Stimulated activated CD8-positive, alpha-beta memory T cell treated with anti-CD3 and anti-CD28 coated beads, Interleukin-15, amount 100 ng/mL, for 24 hours (primary cell): ENCODE measurements at places on chromosomes 5 and 9.

GRCh38 chr5:39494534-39494933, 69.8 kb upstream of the DAB2 start:
- no peak for DNase-seq

DNA sequence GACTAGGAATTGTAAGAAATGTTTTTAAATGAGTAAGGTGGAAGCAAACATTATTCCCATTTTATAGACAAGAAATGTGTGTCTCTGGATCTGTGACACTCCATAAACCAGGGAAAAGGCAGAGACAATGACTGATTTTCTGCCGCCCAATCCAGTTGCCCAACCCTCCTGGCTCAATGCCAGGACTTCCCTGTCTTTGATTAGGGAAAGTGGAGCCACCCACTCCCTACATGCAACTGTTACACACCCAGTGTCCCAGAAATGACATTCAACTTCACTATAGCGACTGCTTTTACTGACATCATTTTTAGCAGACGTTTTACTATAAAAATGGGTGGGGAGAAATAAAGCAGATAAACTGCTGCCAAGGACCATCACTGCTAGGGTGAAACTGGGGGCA, 79.7 kb downstream of the THBS4 start:
- DNase-seq: no peak

DNA sequence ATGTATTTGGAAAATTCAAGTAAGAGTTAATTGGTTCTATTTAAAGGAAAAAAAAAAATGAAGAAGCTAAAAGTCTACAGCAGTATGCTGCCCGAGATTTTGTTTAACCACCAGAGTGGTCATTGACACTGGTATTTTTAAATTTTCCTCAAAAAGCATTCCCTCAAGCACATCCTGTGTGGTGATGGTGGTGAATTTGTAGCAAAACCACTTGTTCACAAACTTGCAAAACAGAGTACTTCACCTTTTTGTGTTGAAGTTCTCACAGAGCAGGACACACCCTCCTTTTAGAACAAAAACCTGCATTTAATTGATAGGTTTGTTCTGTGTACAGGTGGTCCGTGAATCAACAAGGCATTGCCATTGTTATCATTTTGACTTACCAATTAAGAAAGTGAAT, 374.2 kb downstream of the EFNA5 start:
- no peak for DNase-seq

- no peak for DNase-seq
Measured at GRCh38 chr9:133856798-133857197, 118.6 kb upstream of the SARDH start.

DNA sequence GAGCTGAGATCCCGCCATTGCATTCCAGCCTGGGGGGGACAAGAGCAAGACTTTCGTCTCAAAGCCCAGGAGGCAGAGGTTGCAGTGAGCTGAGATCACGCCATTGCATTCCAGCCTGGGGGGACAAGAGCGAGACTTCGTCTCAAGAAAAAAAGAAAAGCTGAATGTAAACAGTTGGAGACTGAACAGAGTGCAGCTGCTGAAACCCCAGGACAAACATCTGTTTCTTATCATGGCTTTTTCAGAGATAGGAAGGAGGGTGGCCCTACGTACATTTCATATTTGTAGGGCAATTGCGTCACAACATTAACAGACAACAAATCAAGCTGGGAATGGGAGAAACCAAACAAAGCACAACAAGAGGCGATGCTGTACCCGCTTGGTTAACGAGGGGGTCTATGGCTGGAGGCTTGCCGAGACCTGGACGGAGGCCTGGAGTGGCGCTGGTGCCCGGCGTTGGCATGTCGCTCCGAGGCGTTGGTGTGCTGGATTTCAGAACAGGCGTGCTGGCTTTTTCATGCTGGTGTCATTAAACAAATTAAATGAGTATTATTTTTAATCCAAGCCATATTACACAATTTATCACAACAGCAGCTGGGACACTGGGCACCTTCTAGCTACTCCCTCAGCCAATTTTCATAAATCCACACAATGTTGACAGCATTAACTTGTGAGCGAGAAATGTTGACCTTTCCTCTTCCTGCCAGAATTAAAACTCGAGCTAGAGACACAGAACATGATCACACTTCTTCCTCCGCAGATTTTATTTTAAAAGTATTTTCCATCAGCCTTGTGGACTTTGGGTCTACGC, 76.1 kb downstream of the TLE1 start:
- DNase-seq: no peak

DNA sequence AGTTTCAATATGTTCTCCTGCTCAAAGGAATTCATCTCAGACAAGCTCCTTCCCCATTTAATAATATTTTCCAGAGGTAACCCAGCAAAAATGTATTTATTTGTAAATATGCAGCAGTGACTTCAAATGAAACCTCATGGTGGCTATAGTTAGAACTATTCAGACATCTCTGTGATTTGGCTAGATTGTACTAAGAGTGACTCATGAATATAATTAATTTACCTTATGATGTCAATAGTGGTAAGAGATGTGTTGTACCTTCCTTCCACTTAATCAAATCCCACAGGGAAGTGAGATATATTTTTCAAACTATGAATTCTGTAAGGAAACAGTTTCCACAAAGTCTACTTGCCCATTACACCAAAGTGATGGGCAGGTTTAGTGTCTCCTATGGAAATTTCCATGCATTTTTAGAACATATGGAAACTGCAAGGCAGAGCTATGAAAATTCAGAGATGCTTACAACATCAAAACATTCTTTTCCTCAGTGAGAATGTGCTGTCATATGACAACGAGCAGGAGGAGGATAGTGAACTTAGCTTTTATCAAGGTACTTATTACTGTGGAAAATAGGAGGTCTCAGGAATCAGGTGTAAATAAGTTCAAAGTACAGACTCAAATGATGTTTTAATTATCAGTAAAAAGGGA, 34.0 kb upstream of the SPDL1 start:
- DNase-seq: no peak

GRCh38 chr5:93600409-93601070, 17.5 kb downstream of the NR2F1 start:
- DNase-seq: no peak

DNA sequence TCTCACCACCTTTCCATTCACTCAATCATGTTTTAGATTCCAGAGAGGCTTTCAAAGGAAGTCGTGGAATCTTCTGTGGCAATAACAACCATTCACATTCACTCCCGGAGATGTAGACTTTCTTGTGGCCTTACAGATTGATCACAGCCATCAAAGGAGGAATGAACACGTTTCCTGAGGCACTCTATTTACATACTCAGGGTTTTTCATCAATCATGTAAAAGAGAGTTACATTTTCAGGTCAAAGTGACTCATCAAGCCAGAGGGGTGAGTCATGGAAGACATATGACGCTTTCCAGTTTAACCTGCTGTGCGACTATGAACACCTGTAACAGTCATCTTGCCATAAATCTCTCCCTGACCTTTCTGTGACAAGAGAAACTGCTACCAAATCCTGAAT, 39.3 kb upstream of the RAD23B start:
- no peak for DNase-seq

DNA sequence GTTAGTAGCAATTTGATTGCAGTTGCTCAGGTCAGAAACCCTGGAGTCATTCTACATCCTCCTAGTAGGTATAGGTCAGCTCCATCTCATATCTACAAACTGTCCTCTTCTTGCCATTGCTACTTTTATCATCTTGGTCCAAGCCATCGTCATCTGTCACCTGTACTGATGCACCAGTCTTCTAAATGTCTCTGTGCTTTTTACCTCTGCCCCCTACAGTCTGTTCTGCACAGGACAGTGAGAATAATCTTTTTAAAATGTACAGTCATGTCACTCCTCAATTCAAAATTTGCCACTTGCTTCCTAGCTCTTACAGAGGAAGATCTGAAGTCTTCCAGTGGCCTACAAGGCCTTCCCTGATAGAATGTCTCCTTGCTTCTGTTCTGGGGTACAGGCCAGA, 6.8 kb downstream of the NNT start:
- DNase-seq: no peak

GRCh38 chr5:135433681-135434426, 13.3 kb downstream of the DCANP1 start:
- no peak for DNase-seq

DNA sequence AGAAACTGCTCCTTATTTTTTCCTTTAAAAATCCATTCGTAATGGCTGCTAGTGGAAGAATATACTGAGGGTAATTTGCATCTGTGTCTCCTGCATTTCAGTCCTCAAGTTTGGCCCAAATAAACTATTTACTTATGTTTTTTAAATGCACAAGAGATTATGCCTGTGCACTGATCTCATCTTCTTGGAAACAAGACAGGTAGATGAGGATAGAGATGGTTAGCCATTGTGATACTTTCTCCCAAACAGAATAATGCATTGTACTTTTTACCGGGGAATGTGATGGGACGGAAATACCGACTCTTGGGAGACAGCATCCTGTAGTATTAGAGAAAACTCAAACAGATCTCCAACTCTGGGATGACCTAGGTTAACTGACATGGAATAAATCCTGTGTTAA, 72.5 kb upstream of the DAB2 start:
- no peak for DNase-seq

GRCh38 chr5:75824323-75824722, 107.1 kb upstream of the POC5 start:
- DNase-seq: no peak

DNA sequence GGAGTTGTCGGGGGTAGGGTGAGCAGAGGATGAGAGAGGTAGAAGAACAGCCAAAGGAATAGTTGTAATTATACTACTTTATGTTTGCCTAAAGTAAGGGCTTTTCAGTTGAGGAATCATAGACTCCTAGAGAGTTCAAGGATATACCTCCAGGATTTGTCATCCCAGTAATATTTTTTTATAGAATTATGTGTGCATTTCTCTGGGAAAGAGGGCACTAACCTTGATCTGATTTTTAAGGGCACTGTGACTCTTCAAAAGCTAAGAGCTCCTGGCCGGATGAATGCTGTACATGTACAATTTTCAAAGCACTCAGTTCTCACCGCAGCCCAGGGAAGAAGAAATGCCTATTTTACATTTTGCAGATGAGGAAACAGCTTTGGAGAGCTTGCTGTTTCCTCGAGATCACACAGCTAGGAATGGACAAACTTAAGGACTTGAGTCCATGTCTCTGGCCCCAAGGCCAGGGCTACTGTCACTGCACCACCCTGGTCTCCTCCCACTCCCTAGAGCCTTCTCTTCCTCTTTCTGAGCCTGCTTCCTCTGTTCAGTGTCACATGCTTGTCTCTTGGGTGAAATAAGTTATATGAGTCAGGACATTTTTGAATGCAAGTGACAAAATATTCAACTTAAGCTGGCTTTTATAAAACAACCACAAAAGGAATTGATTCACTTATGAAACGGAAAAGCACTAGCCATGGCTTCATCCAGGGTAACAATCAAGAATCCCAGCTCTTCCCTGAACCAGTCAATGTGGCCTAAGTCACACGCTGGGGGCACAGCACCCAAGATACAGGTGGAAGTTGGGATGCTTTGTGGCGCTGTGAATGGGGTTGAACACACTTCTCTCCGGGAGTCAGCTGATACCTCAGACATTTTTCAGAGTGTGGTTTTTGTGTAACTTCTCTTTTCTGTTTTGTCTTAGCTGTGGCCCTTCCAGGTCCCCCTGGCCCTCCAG, 45.7 kb upstream of the TGFBR1 start:
- DNase-seq: no peak

DNA sequence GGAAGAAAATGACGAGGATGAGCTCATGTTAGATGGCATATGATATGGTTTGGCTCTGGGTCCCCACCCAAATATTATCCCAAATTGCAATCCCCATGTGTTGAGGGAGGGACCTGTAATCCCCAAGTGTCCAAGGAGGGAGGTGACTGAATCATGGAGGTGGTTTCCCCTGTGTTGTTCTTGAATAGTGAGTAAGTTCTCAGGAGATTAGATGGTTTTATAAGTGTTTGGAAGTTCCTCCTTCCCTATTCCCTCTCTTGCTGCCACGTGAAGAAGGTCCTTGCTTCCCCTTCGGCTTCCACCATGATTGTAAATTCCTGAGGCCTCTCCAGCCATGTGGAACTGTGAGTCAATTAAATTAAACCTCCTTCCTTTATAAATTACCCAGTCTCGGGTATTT, 10.1 kb downstream of the EDIL3 start:
- no peak for DNase-seq

DNA sequence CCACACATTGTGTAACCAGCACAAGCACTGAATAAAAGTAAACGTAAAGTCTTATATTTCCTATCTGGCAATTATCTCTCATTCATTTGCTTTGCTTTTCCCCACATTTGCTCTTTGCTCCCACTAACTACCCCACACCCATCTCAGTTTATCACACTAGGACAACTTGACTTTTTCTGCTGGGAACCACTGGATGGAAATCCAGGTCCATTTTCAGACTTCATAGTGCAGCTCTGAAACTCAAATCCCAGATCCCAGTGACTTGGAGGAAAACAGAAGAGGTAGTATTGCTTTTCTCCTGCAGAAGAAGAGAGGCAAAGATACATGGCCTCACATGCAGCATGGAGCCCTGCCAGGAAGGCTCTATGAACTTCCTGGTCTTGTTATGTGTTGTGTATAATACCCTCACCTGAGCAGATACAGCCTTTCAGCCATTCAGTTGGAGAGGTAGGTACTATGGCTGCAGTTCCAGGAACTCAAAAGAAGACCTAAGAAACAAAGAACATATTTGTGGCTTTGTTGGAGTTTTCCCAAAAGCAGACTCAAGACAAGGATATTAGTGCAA, 90.0 kb upstream of the NIPBL start:
- DNase-seq: no peak

DNA sequence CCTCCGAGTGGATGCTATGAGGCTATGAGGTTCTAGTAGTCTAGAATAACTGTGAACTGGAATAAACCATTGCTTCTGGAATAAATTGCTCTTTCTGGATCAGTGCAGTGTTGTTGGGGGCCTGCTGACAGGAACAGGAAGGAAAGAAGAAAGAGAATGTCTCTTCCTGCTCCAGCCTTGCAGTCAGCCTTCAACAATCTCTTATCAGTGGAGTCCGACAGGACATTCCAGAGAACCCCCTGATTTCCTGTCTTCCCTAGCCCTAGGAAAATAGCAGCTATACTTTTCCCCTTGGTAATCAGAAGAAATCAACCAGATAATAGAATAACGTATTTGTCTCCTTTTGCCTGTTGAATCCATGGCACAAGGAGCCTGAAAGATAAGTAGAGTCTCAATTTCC, 55.4 kb downstream of the WDR36 start:
- no peak for DNase-seq

- DNase-seq: no peak
Measured at GRCh38 chr5:139385061-139386049, 2.3 kb upstream of the SLC23A1 start.

- no peak for DNase-seq
Measured at GRCh38 chr5:136563489-136563888, 198.1 kb upstream of the TRPC7 start.

DNA sequence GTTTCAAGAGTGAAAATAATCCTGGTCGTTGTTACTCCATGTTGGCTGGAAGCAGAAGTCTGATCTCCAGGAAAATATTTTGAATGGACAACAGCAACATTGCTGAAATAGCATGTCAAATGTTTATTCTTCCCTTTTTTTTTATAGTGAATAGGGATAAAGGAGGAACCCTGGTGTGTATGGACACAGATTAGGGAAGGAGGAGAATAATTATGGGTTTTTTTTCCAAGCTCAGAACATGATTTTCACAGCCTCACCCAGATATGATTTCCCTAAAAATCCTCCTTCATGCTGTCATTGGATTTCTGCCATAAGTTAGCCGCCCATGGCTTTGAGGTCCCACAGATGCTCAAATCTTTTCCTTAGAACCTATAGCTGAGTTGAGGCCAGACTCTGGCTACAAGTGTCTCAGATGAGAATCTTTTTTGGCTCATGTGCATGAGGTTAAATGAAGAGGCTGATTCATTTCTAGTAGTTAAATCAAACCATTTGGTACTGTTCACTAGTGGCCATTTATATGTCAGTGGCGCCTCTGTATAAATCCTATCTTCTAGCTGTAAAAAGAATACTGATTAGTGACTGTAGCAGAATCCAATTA, 65.5 kb upstream of the LIFR start:
- DNase-seq: no peak
